ENCODE measurements at places on chromosomes 5 and 9. TPM values are rescaled to one million over a fixed set of nuclear protein-coding genes. Genes with fewer than 3 reads are reported as not detected.
A peak's percentile ranks its signal among the peaks of the same experiment; 100 is the strongest.

- DNase-seq: peak; percentile 66
Measured at GRCh38 chr9:36102742-36103495, 33.6 kb upstream of the GLIPR2 start.

DNA sequence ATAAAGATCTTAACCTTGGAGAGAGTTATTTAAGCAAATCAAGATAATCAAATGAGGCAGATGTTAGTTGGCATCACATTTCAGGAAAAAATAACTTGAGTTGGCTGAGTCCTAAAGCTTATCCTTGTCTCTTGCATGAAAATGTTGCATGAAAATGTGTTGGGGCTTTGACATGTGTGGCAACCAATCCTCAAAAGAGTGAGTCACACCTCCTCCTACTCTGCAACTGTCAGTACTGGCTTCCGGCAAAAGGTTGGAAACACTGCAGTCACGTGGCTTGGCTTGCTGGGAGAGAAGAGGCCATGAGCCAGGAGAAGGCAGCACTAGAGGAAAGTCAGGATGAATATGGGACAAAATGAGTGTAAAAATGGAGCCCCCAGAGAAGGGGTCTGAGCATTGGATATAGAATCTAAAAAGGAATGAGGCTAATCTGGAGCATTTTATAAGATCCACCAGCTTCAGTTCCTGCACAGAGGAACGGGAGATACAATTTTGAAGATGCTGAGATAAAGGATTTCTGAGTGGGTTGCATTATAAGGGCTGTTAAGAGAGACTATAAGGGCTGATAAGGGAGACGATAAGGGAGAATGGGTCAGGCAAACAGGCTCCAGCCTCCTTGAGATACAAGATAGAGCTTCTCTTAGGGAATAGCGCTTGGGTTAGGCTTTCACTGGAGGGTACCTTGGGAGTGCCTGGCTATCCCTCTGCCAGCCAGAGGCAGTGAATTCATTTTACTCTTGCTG is 43.1 kb downstream of the SPATA31D1 start:
- no peak for DNase-seq

- no peak for DNase-seq
Measured at GRCh38 chr9:125659954-125660353, 47.1 kb downstream of the MAPKAP1 start.

GRCh38 chr5:149129181-149129580 is 12.1 kb upstream of the ABLIM3 start:
- no peak for DNase-seq

- no peak for DNase-seq
Measured at GRCh38 chr5:132927355-132928061, 35.9 kb downstream of the AFF4 start.

DNA sequence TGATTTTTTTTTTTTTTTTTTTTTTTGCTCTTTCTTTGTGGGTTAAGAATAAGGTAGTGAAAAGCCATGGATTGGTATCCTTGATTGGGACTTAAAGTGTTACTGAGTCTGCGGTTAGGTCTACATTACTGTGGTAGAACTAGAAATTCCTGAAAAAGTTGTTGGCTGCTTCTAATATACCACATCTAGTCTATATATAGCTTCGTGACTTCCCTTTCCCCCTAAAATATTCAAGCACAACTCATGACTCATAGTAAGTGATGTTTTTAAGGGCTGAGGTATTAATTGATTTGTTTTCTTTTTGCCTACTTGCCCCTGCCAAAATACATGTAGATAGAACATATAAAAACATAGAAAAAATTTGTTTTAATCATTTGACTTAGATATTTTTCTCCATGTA is 247.6 kb downstream of the TMEM232 start:
- no peak for DNase-seq

- no peak for DNase-seq
Measured at GRCh38 chr5:131996210-131997025, 15.0 kb downstream of the ACSL6 start.

DNA sequence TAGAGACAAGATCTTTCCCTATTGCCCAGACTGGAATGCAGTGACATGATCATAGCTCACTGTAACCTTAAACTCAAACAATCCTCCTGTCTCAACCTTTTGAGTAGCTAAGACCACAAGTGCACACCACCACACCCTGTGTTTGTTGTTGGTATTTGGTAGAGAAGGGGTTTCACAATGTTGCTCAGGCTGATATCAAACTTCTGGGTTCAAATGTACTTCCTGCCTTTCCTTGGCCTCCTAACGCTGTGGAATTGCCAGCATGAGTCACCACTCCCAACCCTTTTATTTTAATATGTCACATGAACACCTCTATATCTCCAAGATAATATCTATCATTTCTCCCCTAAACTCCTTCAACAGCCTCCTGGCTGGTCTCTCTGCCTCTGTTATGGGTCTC is 719.0 kb downstream of the PTPRD start:
- no peak for DNase-seq

GRCh38 chr5:101543780-101544179 is 640.7 kb upstream of the ST8SIA4 start:
- DNase-seq: no peak

DNA sequence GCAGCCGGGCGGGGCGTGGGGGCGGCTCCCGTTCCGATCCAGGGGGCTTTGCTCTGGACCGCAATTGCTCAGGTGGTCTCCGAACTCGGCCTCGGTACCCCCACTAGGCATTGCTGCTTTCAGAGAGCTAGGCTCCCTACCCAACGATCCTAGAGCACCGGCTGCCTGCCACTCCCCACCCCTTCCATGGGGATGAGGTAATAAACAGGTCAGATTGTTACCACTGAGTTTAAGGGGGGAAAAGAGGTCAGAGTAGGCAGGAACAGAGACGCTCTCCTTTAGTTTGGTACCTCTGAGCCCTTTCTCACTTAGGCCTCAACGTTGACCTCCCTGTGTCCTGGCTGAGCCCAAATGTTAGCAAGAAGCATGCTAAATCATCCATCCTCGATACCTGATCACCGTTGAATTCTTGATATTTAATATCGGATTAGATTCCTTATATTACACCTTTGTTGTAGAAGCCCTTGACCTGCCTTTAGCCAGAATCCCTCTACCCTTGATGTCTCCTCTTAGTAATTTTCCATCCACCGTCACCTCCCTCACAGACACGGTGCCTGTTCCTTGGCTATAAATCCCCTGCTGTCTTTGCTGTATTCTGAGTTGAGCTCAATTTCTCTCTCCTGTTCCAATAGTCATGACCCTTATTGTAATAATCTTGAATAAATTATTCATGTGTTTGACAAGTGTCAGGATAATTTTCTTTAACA is 588 bp upstream of the PLPP1 start:
- no peak for DNase-seq

GRCh38 chr9:69918322-69918721 is 97.7 kb downstream of the CFAP95 start:
- no peak for DNase-seq

DNA sequence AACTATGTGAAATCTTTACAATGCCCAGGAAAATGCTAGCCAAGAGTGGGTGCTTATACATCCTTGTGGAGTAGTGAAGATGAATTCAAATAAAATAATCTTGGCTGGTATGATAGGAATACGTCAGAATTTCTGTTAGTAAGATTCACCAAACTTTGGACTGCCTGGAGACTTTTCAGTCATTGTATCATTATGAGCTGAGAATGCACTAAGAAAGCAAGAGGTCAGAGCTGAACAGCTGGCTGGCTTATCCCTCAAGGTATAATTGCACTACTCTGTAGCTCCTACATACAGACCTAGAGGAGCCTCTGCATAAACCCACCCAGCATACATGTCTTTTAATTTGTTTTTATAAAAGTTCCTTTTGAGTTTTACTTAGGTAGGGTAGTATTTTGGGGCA is 568.5 kb upstream of the RIOK2 start:
- no peak for DNase-seq

DNA sequence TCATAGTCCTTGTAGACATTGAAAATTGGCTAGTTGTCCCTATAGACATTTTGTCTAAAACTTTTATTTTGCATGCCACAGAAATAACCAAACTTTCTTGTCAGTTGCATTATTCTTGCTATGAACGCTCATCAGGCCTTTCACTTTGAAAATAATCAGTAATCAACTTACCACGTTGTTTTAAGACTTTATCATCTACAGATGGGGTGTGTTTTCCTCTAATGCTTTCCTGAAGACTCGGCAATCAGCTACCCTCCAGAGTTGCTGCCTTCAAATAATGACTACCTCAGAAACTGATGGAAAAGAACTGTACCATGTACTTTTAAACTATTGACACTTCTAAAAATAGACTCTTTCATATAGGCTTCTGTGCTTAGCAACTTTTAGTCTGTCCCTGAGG is 33.5 kb upstream of the HSPB3 start:
- DNase-seq: no peak

DNA sequence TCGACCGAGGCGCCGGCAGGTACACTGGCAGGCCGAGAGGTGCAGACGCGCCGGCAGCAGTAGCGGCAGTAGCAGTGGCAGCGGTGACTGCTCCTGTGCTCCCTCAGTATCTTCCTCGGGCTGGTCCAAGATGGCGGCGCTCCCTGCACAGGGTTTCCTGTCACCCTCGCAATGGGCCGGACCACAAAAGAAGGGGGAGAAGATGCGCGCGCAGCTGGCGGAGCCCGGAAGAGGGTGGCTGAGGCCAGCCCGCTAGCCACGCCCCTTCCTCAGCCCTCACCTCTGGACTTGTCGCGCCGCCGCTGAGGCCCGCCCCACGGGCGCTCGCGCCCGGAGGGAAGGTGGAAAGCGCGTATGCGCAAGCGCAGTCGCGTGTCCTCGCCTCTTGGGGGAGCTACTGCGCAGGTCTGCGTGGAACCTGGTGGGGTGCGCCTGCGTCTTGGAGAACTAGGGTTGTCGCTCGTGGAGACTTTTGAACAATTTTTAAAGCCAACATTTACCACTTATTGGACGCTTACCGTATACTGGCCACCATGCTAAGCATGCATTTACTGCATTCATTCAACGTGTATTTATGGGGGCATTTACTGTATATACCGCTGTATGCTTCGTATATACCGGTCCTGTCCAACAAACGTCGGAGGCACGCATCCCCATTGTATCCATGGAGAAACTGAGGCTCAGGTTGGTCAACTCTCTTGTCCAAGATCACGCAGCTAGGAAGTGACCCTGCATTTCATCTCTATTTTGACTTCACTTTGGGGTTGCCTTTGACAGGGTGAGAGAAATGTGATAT is at the start of gene RAB14:
RAB14 (minus strand) TSS at position 132 of the 796 bp plus-strand sequence. CDS start 8,457 bp downstream, outside the sequence.
- DNase-seq: peak; percentile 100

DNA sequence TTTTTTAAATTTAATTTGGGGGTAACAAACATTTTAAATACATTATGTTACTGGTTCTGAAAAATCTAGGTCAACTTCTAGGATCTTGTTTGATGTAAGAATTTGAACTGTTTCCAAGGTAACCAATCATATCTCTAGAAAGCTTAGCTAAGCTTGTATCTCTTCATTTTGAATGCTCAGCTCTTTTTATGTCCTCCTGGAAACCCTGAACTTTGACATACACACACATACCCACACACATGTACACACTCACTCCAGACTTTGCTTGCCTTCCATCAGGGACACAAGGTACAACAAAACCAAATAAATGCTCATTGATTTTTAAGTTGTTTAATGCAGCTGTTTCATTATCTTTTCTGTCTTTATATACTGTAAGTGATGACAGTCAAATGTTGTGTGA is 178.5 kb downstream of the RAB3C start:
- DNase-seq: no peak

MYOZ3 gene
- total RNA-seq: 2.6 TPM

ECM2 gene
- total RNA-seq: not detected

DOCK8 gene
- total RNA-seq: 0.58 TPM

BAAT gene
- total RNA-seq: 0.16 TPM

PCDHB8 gene
- total RNA-seq: 1.8 TPM
